ENCODE measurements at places on chromosomes 6 and 20. TPM values are rescaled to one million over a fixed set of nuclear protein-coding genes. Genes with fewer than 3 reads are reported as not detected.

- no peak for DNase-seq
Observed at GRCh38 chr20:34043025-34043424, 49.3 kb downstream of the RALY start.

DEK gene
- total RNA-seq: 338 TPM

CD83 gene
- total RNA-seq: 8.9 TPM

DNA sequence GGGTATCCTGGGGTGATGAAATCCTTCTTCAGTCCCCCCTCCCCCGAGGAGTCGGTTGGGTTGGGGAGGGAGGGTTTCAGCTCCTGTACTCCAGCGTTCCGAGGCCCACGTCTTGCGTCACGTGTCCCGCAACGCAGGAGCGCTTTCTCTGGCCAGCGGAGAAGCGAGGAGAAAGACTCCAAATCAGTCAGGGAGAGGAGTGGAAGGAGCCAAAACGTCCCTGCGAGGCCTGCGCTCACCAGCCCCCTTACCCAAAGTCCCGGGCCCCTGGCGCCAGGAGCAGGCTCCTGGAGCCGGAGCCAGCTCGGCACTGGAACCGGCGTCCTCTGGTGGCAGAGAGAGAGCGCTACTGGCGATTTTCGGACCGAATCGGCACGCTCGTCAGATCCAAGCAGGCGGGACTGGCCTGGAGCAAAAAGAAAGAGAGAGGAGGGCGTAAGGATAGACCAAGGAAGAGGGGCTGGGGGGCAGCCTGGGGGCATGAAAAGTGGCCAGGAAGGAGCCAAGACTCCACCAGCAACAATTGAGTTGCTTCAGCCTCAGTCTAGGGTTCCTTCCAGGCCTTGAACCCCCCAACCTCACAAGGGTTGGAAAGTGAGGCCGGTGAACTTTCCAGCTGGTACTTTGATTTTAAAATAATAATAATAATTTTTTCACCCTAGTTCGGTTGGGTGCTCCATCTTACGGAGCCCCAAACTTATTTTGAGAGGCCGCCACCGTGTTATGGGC lies at the start of gene GNAS:
Gene GNAS (plus strand): TSS at position 174 of the 729 bp plus-strand sequence.
- DNase-seq: peak; percentile 61

- peak; percentile 100 for DNase-seq
Observed at GRCh38 chr6:44058617-44059358, 68.5 kb downstream of the MRPL14 start.

DNA sequence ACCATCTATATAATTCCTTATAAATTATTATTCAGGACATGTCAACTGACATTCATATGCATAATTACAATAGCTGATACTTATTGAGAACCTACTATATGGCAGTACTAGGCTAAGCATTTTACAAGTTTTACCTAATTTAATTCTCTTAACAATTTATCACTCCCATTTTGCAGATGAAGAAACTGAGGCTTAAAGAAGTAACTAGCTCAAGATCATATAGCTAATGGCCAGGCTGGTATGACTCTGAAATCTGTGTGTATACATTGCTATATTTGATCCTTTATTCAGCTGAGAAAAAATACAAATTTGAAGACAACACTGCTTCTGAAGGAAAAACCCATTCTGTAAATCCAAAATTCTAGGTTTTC lies 85.0 kb downstream of the CRYBG1 start:
- no peak for DNase-seq

DNA sequence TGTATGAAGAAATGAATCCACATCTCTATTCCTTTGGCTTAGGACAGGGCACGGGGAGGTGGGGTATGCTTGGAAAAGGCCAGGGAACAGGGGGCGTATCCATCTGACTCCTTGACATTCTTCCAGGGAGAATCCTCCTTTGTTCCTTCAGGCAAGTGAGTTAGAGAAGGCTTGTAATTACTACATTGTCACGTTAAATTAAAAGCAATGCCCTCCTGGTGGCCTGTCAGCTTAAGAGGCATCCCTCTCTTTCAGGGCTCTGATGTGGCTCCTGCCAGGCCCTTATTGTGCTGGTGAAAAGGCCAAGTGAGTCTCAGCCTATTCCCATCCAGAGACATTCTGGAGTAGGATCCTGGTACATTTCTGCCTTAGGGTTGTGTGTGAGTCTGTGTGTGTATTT lies 128.3 kb downstream of the FOXA2 start:
- DNase-seq: no peak

ME1 gene
- 11.6 TPM for total RNA-seq

FOXQ1 gene
- not detected for total RNA-seq

APCDD1L gene
- 24.2 TPM for total RNA-seq

LPA gene
- not detected for total RNA-seq

DNA sequence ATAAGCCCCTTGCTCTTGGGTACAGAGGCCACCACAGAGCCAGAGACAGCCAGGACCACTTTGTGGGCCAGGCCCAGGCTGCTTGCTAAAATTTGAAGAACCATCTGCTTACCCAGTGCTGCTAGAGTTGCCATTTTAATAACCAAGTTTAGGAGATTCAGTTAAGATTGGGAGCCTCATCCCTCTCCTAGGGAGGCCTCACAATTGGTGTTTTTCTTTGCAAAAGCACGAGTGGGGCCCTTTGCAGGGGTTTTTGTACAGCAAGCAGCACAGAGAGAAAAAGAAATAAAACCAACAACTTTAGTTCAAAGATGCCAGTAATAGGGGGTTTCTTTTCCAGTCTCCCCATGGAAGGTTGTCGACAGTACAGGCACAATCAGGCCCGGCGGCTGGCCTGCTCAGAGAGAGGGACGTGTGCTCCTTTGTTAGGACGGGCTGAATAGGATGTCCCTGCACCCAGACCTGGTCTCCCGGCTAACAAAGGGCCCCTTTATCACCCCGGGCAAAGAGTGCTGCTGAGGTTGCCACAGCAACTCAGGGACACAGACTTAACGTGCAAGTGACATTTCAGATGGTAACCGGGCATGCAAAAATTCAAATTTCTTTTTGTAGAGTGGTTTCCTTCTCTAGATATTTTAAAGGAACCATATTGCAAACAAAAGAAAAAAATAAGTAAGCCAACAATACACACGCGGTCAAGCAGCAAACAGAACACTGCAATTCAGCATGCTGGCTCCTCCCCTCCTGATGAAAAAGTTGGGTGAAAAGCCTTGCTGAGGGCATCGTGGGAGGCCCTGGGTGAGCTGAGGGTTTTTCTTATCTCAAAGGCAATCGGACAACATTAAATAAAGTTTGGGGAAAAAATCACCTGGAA lies 10.5 kb upstream of the TOX2 start:
- peak; percentile 51 for DNase-seq

GRCh38 chr6:106117579-106117978 lies 31.4 kb downstream of the PRDM1 start:
- DNase-seq: no peak

- no peak for DNase-seq
Observed at GRCh38 chr6:90646940-90647339, 60.1 kb upstream of the MAP3K7 start.

- DNase-seq: no peak
Observed at GRCh38 chr6:110581679-110582078, 105.3 kb upstream of the SLC22A16 start.

DNA sequence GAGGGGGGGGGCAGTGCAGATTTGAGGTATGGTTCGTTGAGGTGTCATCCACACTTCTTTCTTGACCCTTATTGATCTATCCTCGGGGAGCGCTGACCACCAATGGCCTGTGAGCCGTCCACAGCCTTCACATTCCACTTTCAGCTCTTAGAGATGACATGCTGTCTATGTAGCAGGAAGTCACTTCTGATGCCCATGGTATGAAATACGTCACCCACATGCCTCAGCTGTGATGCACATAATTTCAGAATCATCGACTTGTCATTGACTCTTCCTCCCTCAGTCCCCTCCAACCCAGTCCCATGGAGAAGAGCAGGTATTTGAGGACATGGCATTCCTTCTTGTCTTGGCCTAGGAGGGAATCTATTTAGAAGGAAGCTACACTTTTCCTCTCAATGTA lies 4.7 kb upstream of the ADGRF5 start:
- DNase-seq: peak; percentile 86

PDE10A gene
- total RNA-seq: 0.07 TPM

CSNK2A1 gene
- total RNA-seq: 269 TPM

- no peak for DNase-seq
Observed at GRCh38 chr20:19888269-19888671, 128.9 kb upstream of the NAA20 start.

DNA sequence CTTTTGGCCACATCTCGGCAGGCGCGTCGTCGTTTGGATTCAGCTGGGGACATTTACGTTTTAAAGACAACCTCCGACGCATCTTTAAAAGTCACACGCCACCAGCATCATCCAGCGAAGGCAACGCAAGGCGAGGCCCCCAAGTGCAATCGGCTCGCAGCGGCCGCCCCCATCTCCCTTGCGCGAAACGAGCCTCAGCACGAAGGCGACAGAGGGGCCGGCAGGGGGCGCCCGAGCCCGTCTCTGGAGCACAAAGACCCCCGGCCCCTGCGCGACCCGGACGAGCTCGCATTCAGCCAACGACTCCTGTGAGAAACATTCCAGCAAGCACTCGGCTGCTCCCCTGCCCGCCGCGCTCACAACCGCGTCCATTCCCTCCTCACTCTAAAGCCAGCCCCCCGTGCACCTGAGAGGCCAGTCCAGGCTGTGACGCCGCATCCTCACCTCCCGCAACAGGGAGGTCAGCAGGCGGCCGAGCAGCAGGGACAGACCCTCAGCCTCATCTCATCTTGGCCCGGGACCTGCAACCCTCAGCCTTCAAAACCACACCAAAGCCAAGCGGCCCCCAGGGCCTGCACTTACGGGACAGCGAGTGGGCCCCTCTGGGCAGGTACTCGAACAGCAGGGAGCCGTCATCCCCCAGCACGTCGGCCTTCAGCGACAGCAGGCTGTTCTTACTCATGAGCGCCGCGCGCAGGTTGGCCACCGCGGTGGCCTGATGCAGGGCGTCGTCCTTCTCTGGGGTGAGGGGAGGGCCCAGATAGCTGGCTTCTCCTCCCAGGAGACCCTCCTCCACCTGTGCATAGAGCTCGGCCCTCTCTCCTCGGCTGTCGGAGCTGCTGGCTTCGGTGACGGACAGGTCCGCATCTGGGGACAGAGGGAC lies 35.8 kb downstream of the SLC2A4RG start:
- no peak for DNase-seq

GRCh38 chr20:50296450-50297375 lies 106.1 kb downstream of the CEBPB start:
- DNase-seq: no peak

DNA sequence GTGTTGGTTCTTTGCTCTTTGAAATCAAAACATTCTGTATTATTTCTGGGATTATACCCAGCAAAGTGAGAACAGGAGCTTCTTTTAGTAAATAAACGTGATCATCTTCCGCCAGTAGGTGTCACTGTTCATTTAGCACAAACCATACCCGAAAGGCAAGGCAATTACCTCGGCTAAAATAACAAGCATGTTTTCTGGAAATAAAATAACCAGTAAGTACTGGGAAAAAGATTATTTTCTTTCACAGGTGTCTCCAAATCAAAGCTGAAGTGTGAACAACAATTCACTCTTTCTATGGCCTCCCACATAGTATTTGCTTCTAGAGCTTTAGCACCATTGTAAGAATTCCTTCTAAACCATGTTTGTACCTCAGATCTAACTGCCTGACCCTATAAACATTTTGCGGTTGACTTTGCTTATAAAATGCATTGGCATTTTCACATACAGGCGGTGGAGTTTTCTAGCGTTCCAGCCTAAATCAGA lies 144.6 kb upstream of the AGPAT4 start:
- peak; percentile 91 for DNase-seq

DNA sequence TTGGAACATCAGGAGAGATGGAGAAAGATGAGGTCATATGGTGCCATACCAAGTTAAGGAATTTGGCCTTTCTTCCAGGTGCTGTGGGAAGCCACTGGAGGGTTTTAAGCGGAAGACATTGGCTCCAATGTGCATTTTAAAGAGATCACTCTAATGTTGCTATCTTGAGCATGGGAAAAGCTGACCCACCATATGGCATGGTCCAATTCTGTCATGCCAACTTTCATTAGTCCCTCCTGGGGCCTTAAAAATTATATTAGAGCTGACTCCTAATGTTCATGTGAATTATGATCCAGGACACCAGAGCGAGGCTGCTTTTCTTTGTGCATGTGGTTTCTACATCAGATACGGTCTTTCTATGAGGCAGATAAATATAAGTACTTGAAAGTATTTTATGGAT lies 335.0 kb upstream of the TSHZ2 start:
- no peak for DNase-seq

KIF25 gene
- total RNA-seq: not detected

GRCh38 chr20:1955217-1955616 lies 38.6 kb downstream of the PDYN start:
- DNase-seq: no peak

DNA sequence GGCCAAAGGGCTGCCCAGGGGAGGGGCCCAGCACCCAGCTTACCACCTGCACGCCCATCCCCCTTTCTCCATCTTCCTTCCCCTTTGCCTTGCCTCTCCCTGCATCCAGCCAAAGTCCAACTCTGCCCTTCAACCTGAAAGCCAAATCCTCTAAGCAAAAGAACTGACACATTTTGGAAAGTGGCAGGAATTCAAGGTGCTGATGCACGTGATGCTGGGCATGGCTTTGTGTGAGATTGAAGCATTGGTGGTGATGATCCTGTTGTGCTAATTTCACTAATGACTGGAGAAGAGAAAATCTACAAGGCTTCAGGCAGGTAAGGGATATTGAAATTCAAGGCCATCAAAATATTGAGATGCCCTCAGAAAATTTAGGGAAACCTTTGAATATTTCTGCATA lies 23.3 kb downstream of the SYNDIG1 start:
- DNase-seq: no peak

DNA sequence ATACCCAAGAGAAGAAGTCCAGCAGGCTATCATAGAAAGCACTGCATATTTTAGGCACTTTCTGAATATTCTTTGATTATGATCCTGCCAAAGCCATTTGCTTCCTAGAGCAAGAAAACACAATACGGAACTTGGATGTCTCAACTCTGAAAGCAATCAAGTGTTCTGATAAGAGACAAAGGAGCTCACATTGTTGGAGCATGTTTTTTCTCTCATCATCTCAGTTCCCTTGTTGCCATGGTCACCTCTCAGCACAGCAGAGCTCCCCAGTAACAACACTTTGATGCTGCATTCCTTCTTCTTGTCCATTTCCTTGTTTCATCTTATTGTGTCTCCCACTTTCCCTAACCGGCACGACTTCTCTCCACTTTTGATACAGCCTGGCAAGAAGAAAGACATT lies 168.7 kb upstream of the FUT9 start:
- DNase-seq: no peak

DNA sequence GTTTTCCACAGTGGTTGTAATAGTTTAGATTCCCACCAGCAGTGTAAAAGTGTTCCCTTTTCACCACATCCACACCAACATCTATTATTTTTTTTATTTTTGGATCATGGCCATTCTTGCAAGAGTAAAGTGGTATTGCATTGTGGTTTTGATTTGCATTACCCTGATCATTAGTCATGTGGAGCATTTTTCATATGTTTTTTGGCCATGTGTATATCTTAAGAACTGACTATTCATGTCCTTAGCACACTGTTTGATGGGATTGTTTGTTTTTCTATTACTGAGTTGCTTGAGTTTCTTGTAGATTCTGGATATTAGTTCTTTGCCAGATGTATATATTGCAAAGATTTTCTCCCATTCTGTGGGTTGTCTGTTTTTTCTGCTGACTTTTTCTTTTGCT lies 820.1 kb downstream of the TENT5A start:
- DNase-seq: peak; percentile 33

OR2H2 gene
- total RNA-seq: not detected

SLC35A1 gene
- total RNA-seq: 12.7 TPM

All from M059J (cell line).